ENCODE measurements at places on chromosomes 4 and X.
A peak's percentile ranks its signal among the peaks of the same experiment; 100 is the strongest.

DNA sequence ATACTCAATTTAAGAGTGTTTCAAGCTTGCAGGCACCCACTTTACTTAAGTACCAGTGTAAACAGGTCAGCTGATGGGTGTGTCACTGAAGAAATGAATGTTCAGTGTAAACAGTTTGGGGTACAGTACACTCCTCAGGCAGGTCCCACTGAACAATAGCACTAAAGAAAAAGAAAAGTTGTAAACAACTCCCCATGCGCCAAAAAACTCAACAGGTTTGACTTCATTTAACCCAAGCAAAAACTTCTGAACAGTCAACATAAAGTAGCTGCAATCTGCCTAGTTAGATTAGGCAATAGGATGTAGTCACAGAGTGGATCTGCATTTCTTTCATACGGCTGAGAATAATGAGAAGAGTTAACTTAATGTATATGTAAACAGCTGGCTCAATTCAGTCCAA is 93.2 kb downstream of the FAM13A start:
- DNase-seq, result no peak

DNA sequence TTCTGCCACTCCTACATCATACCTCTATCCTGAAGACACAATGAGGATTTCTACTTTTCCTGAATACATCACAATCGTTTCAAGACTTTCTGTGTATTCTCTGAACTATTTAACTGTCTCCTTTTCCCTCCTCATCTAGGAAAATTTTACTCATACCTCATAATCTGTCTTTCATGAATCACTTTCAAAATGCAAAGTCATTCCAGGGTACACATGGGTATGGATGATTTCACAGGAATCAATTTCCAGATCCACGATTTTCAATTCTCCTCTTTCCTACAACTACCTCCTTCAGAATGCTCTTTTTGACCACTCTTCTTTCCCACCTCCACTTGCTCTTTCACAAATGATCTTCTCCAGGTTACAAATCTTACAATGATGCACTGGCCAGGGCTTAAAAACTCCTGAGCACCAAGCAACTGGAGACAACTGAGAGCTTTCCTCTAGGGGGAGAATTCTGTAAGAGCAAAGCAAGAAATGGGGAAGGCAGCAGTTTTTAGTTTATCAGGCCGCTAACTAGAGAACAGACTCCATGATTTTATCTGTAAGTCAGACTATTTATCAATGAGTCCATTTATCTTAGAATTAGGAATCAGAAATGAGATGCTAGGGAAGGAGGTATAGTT is 116.4 kb downstream of the PPP3CA start:
- DNase-seq, result no peak

GRCh38 chr4:28317221-28317620 is 1456.6 kb downstream of the STIM2 start:
- DNase-seq, result no peak

GRCh38 chr4:26194764-26195163 is 126.0 kb upstream of the RBPJ start:
- no peak for DNase-seq

DNA sequence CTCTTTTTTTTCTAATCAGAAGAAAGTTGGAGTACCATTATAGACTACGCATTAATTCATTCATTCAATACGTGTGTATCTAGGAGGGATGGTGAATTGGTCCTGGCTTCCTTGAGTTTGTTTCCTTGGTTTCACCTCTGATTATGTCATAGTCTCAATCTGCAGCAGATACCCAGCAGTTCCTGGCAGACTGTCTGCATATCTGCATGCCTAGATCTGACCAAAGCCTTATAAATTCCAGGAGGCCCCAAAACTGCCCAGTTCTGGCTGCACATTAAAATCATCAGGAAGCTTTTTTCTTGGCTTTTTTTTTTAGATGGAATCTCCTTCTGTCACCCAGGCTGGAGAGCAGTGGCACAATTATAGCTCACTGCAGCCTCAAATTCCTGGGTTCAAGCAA is 27.2 kb upstream of the SLC34A2 start:
- DNase-seq, result no peak

DNA sequence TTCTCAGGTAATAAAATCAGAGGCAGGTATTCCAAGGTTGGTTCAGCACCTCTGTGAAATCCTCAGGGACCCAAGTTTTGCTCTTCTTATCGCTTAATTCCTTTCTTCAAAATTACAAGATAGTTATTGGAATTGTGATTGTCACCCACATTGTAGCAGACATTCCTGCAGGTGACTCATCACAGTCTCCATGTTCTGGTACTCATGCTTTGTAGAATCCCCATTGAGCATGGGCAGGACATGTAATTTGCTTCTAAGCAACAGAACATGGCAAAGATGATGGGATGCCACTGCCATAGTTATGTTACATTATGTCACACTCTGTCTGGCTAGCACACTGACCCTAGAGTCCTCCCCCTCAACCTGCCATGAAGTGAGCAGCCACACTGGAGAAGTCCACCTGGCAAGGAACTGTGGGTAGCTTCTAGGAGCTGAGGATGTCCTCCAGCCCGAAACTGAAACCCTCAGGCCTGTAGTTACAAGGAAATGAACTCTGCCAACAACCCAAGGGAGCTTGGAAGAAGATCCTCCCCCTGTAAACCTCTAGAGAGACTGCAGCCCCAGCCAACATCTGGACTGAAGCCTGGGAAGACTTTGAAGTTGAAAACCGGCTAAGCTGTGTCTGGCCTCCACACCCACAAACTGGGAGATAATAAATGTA is 58.3 kb upstream of the GUCY1A1 start:
- peak; percentile 53 for DNase-seq

DNA sequence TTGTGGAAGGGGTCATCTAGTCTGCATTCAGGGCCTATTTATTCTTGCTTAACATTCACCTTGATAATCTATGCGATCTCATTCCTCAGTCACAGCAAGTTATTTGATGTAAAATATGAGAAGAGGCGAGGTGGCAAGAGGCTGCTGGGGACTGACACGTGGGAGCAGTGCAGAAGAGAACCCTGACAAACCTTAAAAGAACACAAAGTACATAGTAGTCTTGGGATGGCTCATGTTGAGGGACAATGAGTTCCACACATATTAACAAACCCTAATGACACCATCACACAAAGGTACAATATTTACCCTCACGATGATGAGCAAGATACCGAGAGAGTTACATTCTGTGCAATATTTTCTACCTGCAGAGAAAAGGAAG is 57.5 kb downstream of the MAML3 start:
- no peak for DNase-seq

DNA sequence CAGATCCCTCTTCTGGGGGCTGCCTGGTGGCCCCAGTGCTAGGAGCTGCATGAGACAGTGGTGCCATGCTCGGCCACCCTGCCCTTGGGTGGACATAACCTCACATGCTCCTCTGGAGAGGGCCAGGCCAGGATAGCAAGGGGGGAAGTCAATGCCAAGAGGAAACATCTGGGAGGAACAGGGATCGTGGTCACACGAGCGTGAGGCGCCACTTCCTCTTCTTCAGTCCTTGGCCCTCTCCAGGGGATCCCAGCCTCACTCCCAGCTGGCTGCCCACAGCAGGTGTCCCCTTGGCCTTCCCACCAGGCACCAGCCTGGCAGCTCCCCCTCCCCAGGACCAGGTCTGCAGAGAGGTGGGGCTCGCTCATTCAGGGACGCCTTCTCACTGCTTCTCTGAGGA is 28.6 kb downstream of the TBC1D14 start:
- peak; percentile 63 for DNase-seq

DNA sequence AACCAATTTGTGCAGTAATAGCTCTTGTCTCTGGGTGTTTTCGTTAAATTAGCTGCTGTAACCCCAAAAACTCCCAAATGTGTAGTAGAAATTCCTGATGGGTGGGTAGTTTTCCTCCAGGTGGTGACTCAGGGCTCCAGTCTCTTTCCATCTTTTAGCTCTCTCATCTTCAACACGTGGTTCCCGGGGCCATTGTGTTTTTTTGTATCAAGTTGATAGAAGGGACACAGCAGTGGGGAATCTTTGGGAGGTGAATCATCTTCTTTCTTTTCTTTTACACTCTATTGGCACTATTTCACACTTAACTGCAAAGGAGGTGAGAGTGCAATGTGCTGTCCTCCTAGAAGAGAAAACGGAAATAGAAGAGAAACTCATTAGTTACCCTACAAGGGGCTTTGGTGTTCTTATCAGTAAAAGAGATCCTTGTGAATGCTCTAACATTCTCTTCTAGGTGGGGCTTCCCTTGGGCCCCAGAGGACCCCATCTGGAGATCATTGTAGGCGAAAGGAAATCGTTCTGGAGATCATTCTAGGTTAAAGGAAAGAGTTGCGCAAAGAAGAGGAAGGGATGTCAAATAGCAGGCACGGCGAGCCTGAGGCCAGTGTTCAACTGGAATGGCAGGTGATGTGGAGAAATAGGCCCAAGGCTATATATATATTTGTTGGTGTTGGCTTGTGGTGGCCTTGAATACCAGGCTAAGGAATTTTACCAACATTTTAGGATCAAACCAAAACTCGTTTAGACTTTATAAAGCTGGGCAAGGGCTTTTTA is 68.2 kb upstream of the ACSL1 start:
- no peak for DNase-seq

DNA sequence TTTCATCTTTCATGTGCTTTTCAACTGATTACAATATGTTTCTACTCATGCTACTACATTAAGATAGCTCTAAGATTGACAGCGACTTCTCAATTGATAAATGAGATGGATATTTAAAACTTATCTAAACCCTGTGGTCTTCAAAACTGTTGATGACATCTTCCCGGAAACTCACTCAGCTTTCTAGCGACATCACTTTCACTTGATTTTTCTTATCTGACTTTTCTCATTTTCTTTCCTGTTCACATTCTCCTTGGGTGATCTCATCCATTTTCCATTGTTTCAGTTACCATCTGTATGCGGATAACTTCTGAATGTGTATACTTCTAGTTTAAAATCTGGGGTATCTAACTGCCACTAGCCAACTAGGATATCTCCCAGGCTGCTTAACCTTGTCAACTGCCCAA is 3.1 kb downstream of the POLR2B start:
- no peak for DNase-seq

GRCh38 chrX:103554687-103555424 is 30.5 kb upstream of the TCEAL4 start:
- peak; percentile 54 for DNase-seq

DNA sequence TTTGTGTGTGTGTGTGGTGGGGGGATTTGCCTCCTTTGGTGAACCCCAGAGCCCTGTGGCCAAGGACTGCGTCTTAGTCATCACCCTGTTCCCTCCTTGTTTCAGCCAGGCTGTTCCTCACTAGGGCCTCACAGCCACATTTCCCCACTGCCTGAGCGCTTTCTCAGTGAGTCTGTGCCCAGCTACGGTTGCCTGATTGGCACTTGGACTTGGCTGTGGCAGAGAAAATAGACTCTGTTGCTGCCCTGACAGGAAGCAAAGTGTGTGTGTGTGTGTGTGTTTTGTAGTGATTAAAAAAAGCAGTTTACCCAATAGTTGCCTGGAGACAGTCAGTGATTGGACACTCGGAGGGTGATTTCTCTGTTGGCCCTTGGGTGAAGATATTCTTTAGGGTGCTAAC is 113.0 kb downstream of the UCHL1 start:
- DNase-seq, result no peak

DNA sequence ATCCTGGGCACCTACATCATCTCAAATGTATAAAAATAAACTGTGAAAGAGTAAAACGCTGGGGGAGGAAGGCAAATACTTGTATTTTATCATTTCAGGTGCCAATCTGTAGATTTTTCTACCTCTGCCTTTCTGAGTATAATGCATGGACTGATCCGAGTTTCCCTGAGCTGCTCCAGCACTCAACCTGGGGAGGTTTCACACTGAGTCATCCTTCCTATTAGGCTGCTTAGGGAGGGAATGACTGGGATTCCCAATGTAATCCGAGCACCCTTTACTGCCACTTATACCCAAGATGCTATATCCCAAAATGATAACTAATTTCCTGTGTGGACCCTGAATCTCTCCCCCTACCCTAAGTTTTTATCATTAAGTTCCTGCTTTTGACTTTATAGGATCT is 126.6 kb downstream of the HNRNPD start:
- no peak for DNase-seq

DNA sequence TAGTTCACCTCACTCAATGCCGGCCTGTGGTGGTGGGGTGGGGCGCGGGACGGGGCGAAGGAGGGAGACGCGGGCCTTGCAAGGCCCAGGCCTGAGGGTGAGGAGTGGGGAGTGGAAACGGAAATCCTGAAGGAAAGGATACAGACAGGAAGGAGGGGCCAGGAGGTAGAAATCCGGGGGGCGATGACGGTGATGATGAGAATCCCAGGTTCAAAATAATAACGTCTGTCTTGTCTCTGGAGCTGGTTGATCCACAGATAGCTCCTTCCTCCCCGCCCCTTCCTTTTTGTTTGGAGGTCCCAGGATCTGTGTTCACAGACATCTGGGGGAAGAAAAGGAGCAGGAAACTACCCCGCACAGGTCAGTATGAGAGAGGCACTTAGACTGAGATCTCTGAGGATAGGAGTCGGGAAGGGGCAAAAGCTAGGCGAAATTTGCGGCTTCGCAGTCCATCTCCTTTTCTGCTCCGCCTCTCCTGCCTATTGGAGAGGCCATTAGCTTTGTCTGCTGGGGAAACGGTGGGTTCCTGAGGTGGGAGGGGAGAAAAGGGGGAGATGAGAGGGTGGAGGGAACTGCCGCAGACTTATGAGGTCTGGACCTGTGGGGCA is 746 bp downstream of the TCEAL7 start:
- DNase-seq, result peak; percentile 82

DNA sequence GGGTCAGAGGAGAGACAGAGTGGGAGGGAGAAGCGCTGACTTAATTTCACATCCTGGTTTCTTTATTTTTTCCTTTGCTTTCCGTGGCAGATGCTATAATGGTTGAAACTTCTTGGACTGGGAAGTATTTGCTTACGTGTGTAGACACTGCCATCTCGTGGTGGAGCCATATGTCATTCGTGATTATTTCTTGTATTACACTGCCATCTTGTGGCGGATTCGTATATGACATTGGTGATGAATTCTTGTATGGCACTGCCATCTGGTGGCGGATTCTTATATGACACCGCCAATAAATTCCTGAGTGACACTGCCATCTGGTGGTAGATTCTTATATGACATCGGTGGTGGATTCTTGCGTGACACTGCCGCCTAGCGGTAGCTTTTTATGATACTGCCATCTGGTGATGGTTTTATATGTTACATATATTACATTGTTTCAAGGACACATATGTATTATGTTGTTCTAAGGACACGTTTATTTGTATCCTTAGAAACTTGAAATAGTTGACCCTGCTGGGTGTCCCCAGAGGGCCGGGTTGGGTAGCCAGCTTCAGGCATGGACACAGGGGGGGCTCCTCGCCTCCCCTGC is 37.3 kb upstream of the CLCN4 start:
- peak; percentile 77 for DNase-seq

GRCh38 chr4:89125901-89126782 is 14.8 kb downstream of the TIGD2 start:
- DNase-seq, result no peak

- DNase-seq, result no peak
These were observed 203.8 kb upstream of the HS3ST1 start for GRCh38 chr4:11632483-11632882.

GRCh38 chr4:1794809-1795298 is 1.8 kb downstream of the FGFR3 start:
- no peak for DNase-seq

Data from muscle of back (tissue), 13 donors.